ENCODE measurements at places on chromosomes 6 and 20.

GRCh38 chr6:133891927-133892812 lies 3.3 kb downstream of the TCF21 start:
- no peak for DNase-seq

- DNase-seq: no peak
These were observed 163.2 kb upstream of the BTBD3 start for GRCh38 chr20:11754451-11754850.

DNA sequence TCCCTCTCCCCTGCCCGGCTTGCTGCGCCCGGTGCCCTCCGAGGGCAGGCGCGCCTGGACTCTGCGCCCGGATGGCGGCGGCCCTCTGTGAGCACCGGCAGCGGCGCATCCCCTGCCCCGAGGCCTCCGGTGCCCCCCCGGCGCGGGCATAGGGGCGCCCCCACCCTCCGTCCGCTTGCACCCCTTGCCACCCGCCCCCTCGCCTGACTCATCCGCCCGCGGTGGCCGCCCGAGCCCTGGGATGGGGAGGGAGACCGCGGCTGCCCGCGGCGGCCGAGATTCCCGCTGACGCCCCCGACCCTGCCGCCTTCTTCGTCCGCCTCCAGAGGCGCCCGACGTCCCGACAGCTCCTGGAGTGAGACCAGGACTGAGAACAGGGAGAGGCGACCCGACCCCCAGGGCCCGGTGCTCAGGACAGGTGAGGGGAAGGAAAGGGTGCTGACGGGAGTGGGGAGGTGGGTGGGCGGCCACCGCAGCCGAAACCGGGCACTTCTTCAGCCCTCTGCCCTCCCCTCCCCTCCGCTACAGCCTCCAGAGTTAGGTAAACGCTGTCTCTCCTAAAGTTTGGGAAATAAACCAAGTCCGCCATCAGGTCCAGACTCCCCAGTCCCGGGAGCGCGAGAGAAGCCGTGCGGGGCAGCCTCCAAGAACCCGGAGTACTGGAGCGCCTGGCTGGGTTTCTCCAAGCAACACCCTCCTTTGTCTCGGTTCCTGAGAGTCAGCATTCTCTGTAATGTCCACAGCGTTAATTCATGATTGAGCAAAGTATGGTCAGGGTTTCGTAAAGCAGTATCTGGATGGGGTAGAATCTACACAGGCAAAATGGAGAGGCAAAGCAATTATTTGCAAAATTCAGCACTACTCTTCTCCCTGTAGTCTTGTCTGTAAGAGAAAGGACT lies 539 bp downstream of the TMEM200A start:
- no peak for DNase-seq

DNA sequence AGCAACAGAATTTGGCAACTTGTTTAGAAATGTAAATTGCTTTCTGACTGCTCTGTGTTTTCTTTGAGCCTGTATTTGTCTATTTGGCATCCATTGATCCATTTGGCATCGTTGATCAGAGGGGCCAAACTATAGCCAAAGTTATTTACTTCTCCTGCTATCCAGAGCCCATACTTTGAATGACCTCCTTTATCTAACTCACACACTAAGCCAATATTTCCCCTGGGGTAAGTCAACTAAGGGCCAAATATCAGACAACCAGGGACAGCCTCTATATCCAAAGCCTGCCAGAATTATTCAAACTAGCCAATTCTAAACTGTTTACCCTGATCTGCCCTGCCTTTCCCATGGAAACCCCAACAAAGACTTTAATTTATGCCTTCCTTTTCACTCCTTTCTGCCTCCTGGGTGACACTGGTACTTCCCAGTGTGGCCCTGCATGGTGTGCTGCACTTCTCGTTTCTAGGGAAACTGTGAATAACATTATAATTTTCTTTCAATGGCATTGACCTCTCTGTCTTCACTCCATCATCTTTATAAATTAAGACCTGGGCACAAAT lies 19.8 kb upstream of the ZNF184 start:
- DNase-seq: no peak

GRCh38 chr6:51057296-51057695 lies 238.6 kb downstream of the TFAP2B start:
- DNase-seq: no peak

DNA sequence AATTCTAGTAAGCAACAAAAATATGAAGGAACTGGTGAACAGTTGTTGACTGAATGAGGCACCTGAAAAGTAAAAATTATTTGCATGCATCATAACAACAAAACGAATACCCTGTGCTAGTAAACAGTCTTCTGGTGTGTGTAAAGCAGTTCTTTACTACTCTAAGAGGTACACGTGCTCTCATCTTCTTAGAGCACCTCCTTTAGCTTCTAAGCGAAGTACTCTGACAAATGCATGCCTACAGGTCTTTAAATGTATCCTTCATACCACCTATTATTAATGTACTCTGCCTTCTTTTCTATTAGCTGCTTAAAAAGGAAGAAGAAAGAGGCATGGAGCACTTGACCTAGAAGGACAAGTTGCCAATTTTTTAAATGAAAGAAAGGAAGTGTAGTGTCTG lies 32.2 kb upstream of the MYB start:
- DNase-seq: no peak

DNA sequence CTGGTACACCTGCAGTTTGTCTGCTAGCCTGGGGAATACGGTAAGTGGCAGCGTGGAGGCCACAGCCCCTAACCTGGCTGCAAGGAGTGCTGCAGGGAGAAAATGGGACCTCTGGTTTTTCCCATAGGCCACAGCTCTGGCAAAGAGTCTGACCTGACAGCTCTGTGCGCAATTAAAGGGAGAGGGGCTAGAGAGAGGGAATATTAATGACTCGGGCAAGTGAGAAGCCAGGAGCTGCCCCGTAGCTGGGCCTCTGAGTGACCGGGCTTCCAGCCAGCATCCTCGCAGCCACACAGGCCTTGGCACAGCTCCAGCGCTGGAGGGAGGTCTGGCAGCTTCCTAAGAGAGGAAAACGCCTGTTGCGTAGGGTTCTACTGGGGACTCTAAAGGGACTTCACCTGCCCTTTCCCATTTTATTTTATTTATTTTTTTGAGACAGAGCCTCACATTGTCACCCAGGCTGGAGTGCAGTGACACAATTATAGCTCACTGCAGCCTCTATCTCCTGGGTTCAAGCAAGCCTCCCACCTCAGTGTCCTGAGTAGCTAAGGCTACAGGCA lies 18.2 kb upstream of the OCSTAMP start:
- no peak for DNase-seq

DNA sequence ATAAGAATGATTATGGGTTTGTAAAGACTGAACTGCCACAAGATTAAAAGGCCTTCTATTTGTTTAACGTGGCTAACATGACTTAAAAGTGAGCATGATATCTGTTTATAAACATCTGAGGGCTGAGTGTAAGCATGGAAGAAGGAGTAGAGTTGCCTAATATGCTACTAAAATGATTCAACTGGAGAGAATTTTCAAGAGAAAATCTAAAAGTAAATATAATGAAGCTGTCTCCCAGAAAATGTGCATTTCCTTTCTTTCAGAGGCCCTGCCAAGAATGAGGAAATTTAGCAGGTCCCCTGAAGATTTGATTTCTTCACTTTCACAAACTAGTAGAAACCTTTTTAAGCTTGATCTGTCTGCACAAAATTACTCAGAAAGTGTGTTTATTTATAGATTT lies 4.2 kb upstream of the EYA4 start:
- DNase-seq: no peak

DNA sequence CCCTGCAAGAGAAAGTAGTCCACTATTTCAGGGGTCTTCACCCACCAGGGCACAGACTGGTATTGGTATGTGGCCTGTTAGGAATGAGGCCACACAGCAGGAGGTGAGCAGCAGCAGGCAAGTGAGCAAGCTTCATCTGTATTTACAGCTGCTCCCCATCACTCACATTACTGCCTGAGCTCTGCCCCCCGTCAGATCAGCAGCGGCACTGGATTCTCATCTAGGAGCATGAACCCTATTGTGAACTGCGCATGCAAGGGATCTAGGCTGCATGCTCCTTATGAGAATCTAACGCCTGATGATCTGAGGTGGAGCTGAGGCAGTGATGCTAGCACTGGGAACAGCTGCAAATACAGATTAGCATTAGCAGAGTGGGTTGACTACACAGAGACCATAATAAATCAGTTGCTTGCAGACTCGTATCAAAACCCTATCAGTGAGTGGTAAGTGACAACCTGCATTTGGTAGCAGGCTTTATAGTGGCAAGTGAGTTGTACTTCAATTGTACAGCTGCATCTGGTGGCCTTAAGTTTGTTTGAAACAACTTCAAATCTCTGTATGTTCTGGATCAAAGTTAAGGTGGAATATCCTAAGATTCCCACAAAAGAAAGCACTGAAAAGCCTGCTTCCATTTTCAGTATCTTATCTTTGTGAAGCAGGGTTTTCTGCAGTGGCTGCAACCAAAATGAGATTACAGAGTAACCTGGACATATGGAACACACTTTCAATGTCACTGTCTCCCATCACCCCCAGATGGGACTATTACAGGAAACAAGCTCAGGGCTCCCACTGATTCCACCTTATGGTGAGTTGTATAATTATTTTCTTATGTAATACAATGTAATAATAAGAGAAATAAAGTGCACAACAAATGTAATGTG lies 12.8 kb downstream of the C6orf141 start:
- no peak for DNase-seq

DNA sequence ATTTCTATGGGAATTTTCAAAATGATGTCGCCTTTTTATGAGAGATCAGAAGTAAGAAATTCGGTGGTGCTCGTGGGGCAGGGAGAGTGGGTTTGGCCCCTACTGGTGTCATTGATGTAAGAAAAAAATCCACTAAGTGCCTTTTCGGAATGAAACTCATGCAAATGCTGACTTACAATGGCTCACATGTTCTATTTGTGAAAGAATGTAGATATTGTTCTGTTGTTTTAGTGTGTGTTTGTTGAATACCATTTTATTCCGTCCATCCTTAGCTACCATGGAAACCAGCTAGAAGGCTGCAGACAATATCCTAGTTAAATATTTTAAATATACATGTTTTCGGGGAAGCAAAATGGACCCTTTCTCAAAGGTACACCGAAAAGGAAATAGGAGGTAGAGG lies 304.9 kb downstream of the TAF4 start:
- no peak for DNase-seq

GRCh38 chr6:22878706-22879105 lies 309.3 kb downstream of the HDGFL1 start:
- DNase-seq: no peak

Measured in activated naive CD8-positive, alpha-beta T cell treated with anti-CD3 and anti-CD28 coated beads, Interleukin-2, amount 50 U/mL, for 16 hours (primary cell).